Right hindlimb (tissue), 1 donor: ENCODE measurements at places on chromosomes 1 and 21.

- no peak for DNase-seq
These were observed 590.4 kb upstream of the PLXNA2 start for GRCh38 chr1:208834381-208835096.

DNA sequence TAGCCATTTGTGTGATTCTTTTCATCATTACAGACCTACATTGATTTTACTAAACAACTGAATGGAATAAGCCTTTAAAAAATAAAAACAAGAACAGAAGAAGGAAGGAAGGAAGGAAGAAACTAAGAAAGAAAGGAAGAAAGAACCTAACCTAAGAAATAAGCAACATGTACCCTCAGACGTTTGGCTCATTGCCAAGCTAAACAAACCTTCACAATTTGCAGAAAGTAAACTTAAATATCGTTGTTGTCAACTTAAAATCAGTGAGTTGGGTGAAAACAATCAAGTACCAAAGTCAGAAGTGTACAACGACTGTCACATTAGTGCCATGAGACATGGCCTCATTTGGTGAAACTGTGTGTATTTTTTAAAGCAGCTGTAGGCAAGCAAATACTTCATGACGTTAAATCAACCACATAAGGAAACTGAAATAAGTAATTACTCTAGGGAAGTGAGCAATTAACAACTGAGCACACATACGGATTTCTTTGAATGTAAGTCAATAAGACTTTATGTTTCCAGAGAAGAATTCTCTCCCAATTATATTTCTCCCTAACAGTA is 313.1 kb upstream of the TMPRSS15 start:
- DNase-seq, result no peak

DNA sequence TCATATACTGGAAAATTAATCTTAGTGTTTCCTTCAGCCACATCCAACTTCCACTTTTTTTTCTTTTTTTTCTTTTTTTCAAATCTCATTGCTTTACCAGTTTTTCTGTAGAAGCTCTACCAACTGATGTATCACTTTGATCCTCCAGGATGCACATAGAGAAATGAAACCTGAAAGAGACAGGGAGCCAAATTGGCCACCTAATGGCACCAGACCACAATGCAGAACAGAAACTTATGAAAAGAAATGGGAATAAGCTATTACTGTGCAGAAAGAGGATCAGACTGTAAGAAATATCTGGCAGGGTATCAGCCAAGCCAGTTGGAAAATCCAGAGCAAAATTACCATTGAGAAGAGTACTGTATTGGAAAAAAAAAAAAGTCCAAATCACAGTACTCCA is 1514.2 kb downstream of the MRPL39 start:
- no peak for DNase-seq

DNA sequence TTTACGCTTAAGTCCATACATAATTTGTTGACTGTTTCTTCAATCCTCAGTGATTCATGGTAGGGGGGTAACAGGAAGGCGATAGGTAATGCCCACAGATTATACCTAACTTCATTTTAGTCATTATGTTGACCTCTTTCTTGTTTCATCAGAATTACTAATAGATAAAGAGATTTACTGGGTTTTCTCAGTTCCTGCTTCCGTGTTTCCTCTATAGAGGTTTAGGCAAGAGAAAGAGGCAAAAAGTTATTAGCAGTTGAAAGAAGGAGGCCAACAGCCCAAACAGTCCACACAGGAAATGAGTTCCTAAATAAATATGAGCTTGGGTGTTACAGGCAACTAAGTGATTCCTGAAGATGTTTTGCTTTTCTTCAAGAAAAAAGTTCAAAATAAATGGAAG is 17.9 kb upstream of the CLCA1 start:
- no peak for DNase-seq

- no peak for DNase-seq
These were observed 3.0 kb upstream of the MACO1 start for GRCh38 chr1:25427696-25428095.

DNA sequence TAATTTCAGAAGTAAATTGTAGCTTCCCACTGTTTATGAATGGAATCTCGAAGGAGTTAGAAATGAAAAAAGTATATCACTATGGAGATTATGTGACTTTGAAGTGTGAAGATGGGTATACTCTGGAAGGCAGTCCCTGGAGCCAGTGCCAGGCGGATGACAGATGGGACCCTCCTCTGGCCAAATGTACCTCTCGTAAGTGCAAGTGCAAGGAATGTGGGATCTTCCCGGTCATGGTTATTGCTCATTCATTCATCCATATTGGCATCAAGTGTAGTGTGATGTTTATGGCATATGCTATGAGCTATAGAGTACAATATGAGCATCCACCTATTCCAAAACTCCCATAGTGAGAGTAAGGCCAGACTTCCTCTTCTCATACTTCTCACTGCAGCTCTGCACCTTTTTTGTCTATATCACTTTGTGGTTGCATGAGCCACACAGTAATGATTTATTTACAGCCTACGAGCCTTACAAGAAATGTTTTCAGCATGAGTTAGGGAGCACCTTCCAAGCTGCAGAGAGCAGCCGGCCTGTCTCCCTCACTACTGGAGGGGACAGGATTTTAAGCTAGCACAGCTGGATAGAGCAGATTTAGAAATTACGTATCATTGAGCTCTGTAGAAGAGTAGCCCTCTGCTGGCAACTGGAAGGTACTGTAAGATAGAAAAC is 24.9 kb upstream of the CR1L start:
- peak; percentile 29 for DNase-seq

DNA sequence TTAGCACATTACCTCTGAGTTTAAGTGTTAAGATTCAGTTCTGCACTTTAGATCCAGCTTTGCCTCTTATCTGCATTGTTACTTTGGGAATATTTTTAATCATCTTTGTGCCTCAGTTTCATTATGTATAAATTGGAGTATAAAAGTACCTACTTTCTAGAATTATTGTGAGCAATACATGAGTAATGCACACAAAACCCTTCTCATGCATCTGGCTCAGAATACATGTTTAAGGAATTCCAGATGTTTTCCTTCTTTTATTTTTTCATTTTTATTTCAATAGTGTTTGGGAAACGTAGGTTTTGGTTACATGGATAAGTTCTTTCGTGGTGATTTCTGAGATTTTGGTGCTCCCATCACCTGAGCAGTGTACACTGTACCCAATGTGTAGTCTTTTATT is 14.2 kb downstream of the C8A start:
- DNase-seq, result no peak

GRCh38 chr1:20742671-20743070 is 10.2 kb upstream of the SH2D5 start:
- DNase-seq, result no peak

DNA sequence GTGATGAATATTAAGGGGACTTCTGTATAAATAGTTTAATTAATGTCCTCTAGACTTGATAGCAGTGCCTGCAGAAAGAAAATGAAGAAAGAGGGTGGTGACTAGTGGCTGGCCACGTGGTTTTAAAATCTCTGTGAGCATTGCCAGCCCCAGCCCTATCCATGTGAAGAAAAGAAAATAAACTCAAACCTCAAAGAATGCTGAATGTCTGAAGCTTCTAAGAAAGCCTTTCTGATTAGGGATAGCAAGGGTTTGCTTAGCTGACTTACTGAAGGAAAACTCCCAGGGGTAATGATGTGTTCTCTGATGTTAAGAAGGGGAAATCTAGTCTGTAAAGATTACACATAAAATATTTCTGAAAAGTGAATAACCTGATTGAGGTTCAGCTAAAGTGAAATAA is 31.8 kb downstream of the ADGRL2 start:
- DNase-seq, result peak; percentile 18

- no peak for DNase-seq
These were observed 24.4 kb upstream of the PWP2 start for GRCh38 chr21:44082648-44083440.

DNA sequence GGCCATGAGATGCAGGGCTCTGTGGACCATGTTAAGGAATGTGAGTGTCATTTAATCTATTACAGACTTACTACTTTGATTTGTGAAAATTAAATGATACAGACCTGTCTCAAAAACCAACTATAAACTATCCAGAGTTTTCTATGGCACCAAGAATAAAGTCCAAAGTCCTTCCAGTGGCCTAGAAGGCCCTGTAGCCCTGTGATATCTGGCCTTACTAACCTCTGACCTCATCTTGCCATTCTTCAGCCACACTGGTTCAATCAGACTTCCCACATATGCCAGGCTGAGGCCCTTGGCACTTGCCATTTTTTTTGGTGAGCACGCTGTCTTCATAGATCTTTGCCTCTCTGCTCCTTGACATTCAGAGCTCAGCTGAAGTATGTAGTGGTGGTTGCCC is 7.7 kb downstream of the NTPCR start:
- no peak for DNase-seq

DNA sequence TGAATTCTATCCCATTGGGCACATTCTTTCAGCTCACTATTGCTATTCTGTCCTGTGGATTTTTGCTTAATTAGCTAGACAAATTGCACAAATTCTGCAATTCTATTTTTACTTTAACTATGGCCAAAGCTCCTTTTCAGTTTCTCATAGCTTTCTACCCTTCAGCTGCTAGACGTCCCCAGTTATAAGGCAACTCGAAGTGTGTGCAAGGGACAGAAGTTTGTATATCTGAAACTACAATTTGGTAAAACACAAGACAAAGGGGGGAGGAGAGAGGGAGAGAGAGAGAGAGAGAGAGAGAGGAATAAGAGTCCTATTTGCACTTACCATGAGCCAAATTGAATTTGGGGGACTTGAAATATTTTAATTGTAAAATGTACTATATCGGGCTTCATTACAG is 91.8 kb downstream of the SETD4 start:
- no peak for DNase-seq

DNA sequence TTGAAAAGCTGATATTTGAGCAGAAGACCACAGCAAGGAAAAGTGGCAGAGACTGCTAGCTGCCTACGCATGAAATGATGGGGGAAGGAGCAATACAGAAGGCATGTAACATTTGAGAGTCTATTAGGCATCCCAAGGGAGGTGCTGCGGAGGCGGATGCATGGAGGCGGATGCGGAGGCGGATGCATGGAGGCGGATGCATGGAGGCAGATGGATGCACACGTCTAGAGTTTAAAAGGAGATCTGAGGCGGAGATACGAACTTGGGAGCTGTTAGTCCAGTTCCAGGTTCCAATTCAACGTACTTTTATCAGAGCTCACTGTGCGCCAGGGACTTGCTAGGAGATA is 744 bp upstream of the DDX20 start:
- peak; percentile 77 for DNase-seq

GRCh38 chr1:244603498-244603897 is 49.4 kb upstream of the DESI2 start:
- no peak for DNase-seq

DNA sequence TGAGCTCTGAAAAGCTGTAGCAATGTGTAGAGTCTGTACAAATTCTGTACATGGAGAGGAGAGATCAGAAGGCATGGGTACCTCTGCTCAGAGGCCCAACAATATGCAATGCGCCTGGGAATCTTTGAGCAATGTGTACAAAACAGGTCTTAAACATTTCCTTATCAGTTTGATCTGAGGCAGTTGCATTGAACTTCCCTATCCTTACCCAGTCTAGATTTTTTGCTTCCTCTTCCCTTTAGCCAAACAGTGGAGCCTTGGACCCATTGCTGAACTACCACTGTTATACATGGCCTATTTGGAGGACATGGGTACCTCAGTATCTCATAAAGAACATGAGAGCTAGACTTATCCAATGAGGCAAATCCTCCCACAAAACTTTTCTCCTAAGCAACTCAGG is 12.6 kb upstream of the MNDA start:
- no peak for DNase-seq

DNA sequence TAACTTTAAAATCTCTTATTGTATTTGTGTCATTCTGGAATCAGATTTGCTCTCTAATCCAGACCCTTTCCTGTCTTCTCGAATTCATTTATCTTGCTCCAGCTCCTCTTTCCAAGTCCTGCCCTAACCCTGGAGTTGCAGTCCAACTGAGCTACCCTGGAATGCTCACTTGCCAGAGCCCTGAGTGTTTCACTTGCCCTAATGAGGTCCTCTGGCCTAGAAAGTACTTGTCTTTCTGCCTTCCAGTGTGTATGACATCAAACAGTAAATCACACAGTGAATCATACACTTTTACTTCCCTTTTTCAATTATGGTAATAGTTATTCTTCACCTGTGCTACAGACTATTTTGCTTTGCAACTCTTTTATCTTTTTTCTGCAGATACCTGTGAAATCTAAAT is 96.9 kb downstream of the NEK7 start:
- no peak for DNase-seq

- DNase-seq, result no peak
These were observed 96.3 kb downstream of the BCAR3 start for GRCh38 chr1:93585059-93585966.

GRCh38 chr1:241767737-241768136 is 80.3 kb upstream of the EXO1 start:
- DNase-seq, result no peak

- DNase-seq, result no peak
These were observed 85.9 kb upstream of the PUM1 start for GRCh38 chr1:31151402-31151801.

DNA sequence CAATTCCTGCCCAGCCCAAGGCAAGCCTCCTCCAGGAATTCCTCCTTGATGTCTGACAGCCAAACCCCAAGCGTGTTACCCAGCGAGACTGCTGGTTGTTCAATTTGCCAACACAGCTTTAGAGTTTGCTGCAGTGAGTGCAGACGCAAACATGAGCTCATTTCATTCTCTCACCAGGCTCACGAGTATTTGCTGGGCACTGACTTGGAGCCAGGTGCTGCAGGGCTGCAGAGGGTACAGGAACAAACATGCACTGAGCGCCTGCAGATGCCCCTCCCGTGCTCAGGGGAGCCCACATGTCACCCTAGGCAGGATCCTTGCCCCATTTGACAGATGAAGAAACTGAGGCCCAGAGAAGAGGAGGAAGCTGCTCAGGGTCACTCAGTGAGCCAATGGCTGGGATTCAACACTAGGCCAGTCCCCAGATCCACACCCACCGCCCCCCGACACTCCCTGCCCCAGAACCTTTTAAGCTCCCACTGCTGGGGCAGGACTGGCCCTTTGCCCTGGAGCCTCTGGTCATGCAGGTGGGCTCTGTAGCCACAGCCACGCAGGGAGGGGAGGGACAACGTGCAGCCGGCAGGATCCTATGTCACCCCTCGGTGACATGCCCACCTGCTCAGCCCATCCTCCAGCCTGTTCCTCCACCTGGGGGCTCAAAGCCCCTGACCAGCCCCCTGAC is 363.7 kb downstream of the MATN1 start:
- DNase-seq, result no peak

DNA sequence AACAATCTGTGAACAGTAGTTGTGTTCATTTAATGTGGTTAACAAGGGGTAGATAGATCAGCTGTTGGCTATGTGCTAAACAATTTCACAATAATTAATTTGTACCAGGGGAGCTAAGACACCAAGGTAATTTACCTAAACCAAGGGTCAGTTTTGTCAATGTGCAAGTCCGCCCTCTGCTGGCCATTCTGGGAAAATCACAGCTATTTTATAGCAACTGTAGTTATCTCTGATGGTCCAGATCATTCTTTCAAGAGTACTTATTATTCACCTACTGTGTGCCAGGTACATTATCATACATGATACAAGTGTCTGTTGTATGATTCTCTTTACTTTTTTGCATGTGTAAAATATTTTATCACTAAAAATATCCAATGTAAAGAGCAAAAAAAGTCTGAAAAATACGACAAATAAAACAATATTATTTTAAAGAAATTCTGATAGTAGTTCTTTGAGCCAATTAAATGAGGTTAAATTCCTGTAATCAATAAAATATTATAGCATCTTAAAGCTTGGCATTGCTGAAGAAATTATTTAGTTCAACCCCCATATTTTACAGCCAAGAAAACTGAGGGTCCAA is 312.3 kb upstream of the FAM78B start:
- peak; percentile 28 for DNase-seq

GRCh38 chr1:162303004-162303344 is 73.7 kb downstream of the SPATA46 start:
- DNase-seq, result no peak

- DNase-seq, result no peak
These were observed 35.5 kb downstream of the KCNK2 start for GRCh38 chr1:215118081-215118480.

- peak; percentile 80 for DNase-seq
These were observed 78.6 kb upstream of the SOD1 start for GRCh38 chr21:31580866-31581276.
